ENCODE measurements at places on chromosomes 1 and 21.

DNA sequence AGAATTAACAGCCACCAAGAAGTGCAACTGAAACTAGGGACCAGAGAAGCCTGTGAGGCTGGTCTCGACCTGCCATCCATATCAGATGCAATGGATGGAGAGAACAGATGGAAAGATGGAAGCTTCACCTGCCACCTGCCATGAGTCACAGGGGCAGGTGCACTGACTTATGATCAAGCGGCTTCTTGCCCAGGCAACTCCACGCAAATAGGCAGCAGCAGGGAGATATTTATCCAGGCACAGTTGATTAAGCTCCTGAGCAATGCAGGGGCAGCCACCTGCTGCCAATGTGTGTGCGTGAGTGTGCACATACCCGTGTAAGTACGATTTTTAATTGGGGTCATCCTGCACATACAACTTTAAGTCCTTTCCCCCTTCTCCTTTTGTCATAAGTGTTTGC, 174.2 kb downstream of the PTPRU start:
- H3K27me3 ChIP-seq: peaks cover 19% of the 10 kb centered on the region
- H3K4me1 ChIP-seq: no peaks in the 10 kb centered on the region
- H3K27ac ChIP-seq: no peak overlapping the region
- DNase-seq: no peak
- no peak overlapping the region for H3K4me3 ChIP-seq

DNA sequence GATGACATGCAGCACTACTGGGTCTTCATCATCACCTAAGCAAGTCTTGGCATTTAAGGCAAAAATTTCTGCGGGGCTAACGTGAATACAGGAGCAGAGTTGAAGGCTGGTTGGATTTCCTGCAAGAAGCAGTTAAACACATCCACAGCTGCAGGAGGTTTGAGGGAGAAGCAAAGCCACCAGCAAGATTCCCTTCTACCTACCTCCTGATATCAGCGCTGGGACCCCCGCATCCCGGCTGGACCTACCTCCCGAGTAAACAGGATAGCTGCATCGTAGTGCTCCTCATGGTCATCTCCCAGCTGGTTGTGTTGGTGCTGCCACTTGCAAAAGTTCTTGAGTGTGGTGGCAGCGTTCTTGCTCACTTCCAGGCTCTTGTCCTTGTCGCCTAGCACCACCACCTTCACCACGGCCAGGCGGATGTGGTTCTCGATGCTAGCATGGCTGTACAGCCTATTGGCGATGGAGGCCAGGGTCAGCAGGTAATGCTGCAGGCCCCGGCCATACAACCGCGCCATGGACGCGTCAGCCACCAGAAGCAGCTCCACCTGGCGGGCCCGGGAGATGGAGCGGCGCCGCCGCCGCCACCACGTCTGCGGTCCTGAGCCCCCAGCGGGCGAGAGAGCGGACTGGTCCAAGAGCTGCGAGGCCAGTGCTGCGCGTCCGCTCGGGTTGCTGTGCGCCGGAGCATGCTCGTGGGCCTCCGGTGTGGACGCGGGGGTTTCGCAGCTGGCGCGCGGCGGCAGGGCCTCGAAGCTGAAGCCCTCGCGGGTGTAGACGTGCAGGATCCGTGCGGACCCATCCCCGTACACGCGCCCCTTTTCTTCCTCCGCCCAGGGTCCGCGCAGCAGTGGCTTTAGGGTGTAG, 1.6 kb downstream of the ADAMTS5 start:
- no peaks in the 10 kb centered on the region for H3K4me1 ChIP-seq
- H3K27me3 ChIP-seq: peaks cover 28% of the 10 kb centered on the region
- peak overlapping the region; percentile 13 for H3K27ac ChIP-seq
- peak; percentile 65 for DNase-seq

DNA sequence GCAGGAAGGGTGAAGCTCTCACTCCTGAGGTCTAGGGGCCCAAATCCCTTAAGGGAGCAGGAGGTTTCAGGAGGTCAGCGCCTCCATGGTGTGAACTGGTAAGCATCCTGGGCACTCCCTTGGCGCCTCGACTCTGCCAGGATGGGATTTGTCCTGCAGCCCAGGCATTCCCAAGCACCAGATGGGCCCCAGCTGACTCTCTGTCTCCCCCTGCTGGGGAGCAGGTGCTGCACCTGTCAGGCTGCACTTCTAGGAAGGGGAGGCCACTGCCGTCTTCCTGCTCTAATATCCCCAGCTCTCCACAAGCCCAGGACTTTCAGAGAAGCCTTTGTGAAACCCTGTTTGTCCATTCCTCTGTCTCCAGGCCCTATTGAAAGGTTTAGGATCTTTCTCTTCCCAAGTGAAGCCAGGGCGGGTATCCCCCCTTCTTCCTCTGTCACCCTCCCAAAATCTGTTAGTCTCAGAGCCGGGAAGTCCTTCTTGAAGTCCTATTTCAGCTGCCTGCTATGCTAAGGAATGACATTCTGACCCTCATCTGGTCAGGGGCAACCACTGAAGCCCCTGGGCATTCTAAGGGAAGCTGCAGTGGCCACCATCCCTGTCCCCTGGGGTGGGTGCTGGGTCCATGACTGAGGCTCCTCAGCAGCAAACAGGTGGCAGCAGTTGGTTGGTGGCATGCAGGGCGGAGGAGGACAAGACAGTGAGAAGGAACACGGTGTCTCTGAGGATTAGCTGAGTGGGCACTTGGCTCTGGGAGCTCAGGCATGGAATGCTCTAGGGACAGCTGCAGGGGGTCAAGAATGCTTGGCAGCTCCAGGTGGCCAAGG, 3.2 kb downstream of the MYBPH start:
- no peaks in the 10 kb centered on the region for H3K36me3 ChIP-seq
- H3K27me3 ChIP-seq: no peaks in the 10 kb centered on the region
- no peak overlapping the region for H3K27ac ChIP-seq
- peak; percentile 71 for DNase-seq

- H3K27ac ChIP-seq: no peak overlapping the region
- H3K4me1 ChIP-seq: no peaks in the 10 kb centered on the region
- H3K27me3 ChIP-seq: peaks cover 35% of the 10 kb centered on the region
- H3K4me3 ChIP-seq: no peak overlapping the region
- H3K36me3 ChIP-seq: no peaks in the 10 kb centered on the region
Measured at GRCh38 chr1:5502311-5503194, 489.7 kb downstream of the NPHP4 start.

GRCh38 chr1:245276445-245276844, 121.7 kb downstream of the KIF26B start:
- DNase-seq: no peak
- H3K27me3 ChIP-seq: no peaks in the 10 kb centered on the region
- H3K36me3 ChIP-seq: no peaks in the 10 kb centered on the region
- no peak overlapping the region for H3K27ac ChIP-seq
- H3K4me1 ChIP-seq: no peaks in the 10 kb centered on the region

DNA sequence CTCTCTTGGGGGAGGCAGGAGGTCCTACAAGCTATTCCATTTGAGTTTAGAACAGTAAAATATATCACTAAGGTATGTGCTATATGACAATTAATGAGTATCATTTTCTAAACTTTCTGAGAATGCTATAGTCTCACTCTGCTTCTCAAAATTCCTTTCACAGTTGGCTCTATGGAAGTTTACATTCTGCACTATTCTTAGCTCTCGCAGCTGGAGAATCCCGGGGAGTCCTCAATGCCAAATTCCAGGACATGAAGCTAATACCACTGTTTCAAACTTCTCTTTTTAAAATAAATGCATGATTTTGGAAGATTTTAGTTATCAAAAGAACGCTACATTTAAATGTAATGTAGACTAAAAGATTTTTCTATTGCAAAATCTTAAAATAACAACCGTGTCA, 22.4 kb upstream of the PALMD start:
- no peaks in the 10 kb centered on the region for H3K36me3 ChIP-seq
- no peaks in the 10 kb centered on the region for H3K4me1 ChIP-seq
- no peak for DNase-seq
- no peak overlapping the region for H3K27ac ChIP-seq
- no peaks in the 10 kb centered on the region for H3K27me3 ChIP-seq
- H3K4me3 ChIP-seq: no peak overlapping the region

- H3K27ac ChIP-seq: no peak overlapping the region
- H3K4me3 ChIP-seq: no peak overlapping the region
- no peak for DNase-seq
- no peaks in the 10 kb centered on the region for H3K4me1 ChIP-seq
- no peaks in the 10 kb centered on the region for H3K36me3 ChIP-seq
Measured at GRCh38 chr21:34148419-34148804, 75.0 kb downstream of the MRPS6 start.

GRCh38 chr1:87592156-87592555, 263.5 kb downstream of the LMO4 start:
- no peaks in the 10 kb centered on the region for H3K36me3 ChIP-seq
- no peaks in the 10 kb centered on the region for H3K4me1 ChIP-seq
- no peak for DNase-seq
- H3K27me3 ChIP-seq: no peaks in the 10 kb centered on the region
- no peak overlapping the region for H3K4me3 ChIP-seq

DNA sequence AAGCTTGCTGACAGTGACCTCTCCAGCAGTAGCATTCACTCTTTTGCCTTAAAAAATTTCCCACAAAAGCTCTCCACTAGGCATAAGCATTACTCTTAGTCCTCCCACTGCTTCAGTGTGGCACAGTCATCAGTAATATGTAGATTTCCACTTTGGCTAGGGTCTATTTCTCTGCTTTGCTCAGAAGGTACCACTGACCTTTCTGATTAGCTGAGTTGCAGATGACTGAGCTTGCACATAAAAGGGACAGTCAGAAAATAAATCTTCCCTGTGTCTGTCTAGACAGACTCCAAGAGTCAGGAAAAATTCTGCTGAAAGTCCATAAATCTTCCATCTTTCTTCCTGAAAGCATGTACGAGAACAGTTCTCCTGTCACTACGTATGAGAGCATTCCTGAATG, 56.6 kb upstream of the APP start:
- H3K27ac ChIP-seq: no peak overlapping the region
- no peaks in the 10 kb centered on the region for H3K27me3 ChIP-seq
- no peaks in the 10 kb centered on the region for H3K4me1 ChIP-seq
- no peak overlapping the region for H3K4me3 ChIP-seq

DNA sequence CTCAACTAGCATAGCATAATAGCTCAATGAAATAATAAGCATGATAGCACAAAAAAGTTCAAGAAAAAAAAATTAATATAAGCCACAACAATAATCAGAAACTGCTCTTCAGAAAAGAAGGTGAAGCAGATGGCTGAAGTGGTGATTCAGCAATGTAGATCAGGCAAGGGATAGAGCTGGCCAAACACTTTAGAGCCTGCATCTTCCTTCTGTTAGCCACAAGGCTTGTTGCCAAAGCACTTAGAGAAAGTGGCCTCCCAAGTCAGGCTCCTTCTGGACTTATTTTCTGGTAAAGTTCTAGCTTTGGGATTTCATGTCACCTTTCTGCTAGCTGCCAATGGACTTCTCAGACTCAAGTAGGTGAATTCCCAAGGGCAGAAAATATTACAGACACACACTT, 60.3 kb upstream of the C1orf87 start:
- H3K27me3 ChIP-seq: no peaks in the 10 kb centered on the region
- H3K27ac ChIP-seq: no peak overlapping the region
- DNase-seq: no peak
- H3K36me3 ChIP-seq: no peaks in the 10 kb centered on the region
- H3K4me3 ChIP-seq: no peak overlapping the region

- no peaks in the 10 kb centered on the region for H3K36me3 ChIP-seq
- H3K27ac ChIP-seq: no peak overlapping the region
- no peaks in the 10 kb centered on the region for H3K27me3 ChIP-seq
- no peak for DNase-seq
Measured at GRCh38 chr1:8147956-8148355, 121.8 kb upstream of the ERRFI1 start.

DNA sequence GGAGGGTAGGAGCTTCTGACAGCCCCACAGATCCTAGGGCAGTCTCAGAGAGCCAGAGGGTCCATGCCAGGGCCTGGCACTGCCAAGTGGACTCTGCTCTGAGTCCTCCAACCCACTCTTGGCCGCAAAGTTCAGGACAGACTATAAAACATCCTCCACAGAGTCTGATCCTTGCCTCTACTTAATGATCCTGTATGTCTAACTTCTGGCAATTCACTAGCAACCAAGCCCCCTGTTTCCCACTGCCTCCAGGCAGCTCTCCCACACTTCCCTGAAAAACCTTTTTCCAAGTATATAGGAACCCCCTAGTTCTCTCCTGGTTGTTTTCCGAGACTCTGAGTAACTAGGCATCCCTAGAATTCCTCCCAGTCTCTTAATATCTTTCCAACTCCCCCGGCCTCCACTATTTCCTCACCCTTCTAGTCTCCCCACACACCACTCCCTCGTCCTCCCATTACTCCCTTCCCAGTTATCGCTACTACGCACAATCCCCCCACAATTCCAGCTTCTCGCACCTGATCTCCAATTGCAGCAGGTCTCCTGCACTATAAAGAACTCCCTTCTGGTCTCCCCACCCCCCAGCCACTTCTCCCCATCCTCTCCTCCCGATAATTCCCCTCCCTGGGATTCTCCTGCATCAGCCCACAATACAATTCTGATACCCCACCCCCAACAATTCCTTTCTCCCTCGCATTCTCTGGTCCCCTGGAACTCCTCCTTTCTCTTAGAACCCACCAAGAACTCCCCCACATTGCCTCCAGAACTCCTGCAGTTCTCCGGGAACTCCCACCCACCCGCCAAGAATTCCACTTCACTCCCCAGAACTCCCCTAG, 574 bp downstream of the IGSF9 start:
- H3K27ac ChIP-seq: no peak overlapping the region
- peak overlapping the region; percentile 39 for H3K4me3 ChIP-seq
- H3K27me3 ChIP-seq: peaks cover 40% of the 10 kb centered on the region
- DNase-seq: no peak
- H3K36me3 ChIP-seq: no peaks in the 10 kb centered on the region

- peaks cover 49% of the 10 kb centered on the region for H3K36me3 ChIP-seq
Measured at GRCh38 chr1:46556822-46557221, 5.4 kb upstream of the KNCN start.

DNA sequence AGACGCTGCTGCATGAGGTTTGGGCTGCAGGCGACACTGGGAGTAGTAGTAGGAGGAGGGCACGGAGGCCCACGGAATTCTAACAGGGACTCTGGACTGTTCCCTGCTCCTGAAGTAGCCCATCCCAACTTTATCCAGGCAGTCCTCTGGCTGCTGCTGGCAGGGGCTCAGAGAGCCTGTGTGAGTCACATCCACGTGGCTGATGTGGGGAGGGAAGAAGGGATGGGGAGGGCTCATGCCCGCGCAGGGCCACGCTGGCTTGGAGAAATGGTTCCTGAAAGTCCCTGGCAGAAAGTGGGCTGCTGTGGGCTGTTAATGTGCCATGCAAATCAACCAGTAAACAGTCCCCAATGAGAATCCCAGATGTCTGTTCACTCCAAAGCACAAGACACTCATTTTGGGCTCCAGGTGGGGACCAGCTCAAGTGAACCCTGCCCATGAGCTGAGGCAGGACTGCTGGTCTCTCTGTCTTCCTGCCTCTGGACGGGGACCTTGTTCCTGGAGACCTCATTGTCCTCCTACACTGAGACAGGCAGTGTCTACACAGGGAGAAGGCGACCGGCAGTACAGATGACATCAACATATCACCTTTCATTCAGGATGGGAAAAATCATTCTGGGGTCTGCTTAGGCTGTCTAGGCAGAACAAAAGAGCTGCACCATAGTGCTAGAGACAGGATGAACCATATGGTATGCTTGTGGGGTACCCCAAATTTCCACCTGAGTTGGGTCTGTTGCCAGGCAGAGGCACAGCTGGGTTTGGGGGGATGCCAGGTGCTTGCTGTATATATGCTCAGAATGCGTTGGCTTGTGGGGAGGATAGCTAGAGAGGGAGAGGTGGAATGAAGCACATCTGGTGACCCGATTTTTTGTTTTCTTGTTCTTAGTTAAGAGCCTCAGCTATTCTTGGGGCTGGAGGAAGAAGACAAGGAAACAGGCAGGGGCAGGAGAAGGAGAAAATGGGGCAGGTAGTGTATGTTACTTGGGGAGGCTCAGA, 57.9 kb upstream of the FMOD start:
- DNase-seq: no peak
- H3K36me3 ChIP-seq: no peaks in the 10 kb centered on the region
- peak overlapping the region; percentile 54 for H3K27ac ChIP-seq
- H3K4me1 ChIP-seq: peaks cover 11% of the 10 kb centered on the region
